ENCODE measurements at places on chromosomes 2 and 18.

DNA sequence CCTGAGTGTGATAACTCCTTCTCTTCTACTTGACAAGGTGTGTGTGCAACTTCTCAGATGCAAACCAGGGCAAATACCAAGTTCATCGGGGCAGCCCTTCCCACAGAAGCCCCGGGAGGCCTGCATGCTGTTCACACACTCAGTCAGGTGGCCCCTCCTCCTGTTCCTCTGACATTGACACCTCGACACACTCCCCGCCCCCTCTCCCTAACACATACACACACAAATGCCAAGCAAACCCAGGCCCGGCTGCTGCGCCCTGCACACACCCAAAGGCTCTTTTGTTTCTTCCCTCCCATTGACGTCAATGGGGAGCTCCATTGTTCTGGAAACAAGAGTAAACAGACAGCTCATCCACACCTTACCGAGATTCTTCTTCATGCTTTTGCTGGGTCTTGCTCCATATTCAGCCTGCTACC is 1.7 kb upstream of the PER2 start:
- DNase-seq: no peak

GRCh38 chr2:7755879-7756278 is 838.7 kb downstream of the RNF144A start:
- DNase-seq: no peak

DNA sequence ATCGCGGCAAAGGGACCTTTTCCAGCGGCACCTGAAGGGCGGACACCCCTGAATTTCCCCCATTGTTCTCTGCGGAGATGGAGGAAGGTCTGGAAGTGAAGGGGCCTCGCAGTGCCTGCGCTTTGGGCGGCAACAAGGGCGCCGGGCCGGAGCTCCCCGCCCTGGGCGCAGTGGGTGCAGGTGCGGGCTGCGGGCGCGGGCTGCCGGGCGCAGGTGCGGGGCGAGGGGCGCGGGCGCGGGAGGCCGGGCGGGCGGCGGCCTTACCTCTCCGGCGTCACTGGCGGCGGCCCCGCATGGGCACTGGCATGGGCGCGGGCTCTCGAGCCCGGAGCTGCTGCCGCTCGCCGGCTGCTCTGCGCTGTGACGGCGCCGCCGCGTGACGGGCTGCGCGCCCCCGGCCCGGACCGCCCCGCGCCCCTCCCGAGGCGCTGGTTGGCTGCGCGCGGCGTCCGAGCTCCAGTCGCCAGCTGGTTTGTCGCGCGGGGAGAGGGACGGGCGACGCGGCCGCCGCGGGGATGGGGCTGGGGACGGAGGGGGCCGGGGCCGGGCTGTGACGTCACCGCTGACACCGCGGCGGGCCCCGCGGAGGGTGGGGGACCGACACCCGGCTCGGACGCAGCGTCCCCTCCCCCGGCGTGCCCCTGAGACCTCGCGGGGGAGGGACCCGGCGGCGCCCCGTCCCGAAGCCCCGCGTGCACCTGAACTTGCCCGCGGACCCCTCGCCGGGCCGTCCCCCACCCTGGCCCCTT is at the start of gene KIF1A:
TSS of gene KIF1A (minus strand) at position 362 of the 749 bp plus-strand sequence. CDS start 22,467 bp downstream, outside the sequence.
- no peak for DNase-seq

DNA sequence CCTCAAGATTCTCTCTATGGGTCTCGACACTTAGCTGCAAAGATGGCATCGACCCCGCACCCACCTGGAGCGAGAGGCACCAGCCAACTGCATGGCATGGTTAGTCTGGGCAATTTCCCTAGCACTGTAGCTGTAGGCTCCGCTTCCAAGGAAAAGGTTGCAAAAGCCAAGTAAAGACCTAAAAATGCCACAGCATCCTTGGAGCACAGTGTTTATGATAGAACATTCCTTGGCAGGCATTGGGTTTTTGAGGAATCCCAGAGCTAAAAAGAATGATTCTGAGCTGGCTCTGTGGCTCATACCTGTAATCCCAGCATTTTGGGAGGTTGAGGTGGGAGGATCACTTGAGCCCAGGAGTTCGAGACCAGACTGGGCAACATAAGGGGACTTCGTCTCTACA is 22.9 kb downstream of the QPCT start:
- no peak for DNase-seq

- DNase-seq: peak; percentile 18
These were observed 131.0 kb downstream of the DPP4 start for GRCh38 chr2:161943011-161943410.

DNA sequence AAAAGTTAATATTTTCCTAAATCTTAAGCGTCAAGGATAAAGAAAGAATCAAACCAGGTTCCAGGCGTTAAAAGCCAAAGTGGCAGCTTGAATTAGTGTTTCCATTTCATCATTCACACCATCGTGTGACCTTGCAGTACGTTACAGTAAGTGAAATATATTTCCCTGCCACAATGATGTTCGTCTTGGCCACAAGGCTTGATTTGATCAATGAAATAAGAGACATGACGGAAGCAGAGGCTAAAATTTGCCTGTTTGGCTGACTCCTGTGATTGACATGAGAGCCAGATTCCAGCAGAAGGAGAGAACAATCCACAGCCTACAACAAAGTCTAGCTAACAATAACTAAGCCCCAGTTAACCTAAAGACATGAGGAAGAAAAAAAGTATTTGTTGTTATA is 62.0 kb downstream of the ASXL2 start:
- no peak for DNase-seq

GRCh38 chr18:58958628-58959027 is 94.0 kb downstream of the ZNF532 start:
- DNase-seq: no peak

DNA sequence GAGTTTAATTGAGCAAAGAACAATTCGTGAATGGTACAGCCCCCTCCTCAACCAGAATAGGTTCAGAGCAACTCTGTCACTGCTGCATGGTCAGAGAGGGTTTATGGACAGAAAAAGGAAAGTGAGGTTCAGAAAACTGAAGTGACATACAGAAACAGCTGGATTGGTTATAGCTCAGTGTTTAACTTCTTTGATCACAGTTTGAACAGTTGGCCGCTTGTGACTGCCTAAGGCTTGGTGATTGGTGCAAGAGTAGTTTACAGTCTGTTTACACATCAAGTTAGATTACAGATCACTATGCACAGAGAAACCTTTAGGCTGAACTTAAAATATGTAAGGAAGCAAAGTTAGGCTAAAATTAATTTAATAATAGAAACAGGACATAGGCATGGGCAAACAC is 459.2 kb downstream of the KCNJ3 start:
- no peak for DNase-seq

GRCh38 chr2:113282747-113283533 is 4.2 kb upstream of the PAX8 start:
- peak; percentile 13 for DNase-seq

GRCh38 chr2:239143858-239144712 is 256.7 kb downstream of the HDAC4 start:
- DNase-seq: peak; percentile 63

DNA sequence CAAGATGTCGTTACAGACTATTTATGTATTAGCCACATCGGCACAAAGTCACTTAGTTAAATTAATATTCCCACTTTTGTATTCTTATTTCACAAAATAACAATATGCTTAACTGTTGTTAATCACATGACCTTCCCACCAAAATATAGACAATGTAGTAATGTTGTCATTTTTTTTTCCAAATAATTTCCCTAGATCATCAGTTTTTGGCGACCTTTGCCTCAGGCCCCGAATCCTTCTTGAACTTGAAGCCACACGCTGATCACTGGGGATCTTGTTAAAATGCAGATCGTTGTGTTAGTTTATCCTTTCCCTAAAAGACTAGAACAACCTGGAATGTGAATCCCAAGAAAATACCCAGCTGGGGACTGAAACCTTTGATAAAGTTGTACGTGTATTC is 497.6 kb downstream of the SUCLG1 start:
- DNase-seq: no peak

DNA sequence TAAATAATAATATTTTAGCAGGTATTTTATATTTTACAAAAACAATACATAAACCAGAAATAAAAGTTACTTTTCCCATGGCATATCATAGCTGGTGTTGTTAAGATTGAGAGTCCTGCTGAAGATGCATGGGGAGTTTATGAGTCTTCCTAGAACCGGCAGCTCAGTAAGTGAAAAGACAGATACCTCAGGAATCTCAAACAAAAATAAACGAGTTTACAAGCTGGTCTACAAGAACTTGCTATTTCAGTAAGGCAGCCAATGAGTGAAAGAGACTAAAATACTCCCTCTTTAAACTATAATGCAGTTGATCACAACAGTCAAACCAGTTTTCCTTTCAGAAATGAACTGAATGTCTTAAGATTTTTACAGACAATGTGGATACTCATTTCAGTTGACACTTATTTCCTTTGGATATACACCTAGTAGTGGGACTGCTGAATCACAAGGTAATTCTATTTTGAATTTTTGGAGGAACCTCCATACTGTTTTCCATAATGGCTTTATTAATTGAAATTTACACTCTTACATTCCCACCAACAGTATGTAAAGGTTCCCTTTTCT is 8.9 kb downstream of the GAREM1 start:
- no peak for DNase-seq

- DNase-seq: no peak
These were observed 43.3 kb upstream of the LDLRAD4 start for GRCh38 chr18:13175266-13175665.

- no peak for DNase-seq
These were observed 43.6 kb downstream of the PKP4 start for GRCh38 chr2:158500333-158500732.

DNA sequence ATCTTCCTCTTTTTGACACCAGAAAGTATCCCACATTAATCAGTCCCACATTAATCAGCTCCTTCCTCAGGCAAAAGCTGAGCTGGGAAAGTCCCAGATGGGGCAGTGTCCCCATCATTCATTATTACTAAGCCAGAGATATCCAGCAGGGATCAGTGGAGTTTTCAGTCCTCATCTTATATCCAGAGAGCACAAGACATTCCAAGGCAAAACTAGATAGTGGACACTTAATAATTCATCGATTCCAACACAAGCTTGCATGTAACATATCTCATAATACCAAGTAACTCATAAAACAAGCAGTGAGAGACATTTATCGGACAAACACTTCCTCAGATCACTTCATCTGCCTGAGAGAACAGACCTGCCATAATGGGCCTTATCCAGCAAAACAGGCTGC is 53.1 kb downstream of the MCFD2 start:
- DNase-seq: no peak

DNA sequence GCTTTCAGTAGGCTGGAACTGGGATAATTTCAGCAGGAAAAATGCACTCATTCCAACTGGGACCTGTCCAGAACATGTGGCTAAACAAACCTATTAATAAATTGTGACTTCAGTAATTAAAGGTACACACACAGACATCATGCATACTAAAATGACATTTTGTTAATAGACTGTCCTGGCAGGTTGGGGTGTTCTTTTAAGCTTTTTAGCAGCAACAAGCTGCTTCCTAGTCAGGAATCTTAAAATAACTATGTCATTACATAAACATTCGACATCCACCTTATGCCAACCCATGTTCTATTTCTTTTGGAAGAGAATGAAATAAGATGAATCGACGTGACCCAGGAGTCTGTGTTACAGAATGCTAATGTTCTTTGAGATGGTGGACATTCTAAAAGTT is 435.7 kb downstream of the TXNL1 start:
- no peak for DNase-seq

- peak; percentile 1 for DNase-seq
These were observed 43.6 kb upstream of the ZNF804A start for GRCh38 chr2:184554736-184555135.

DNA sequence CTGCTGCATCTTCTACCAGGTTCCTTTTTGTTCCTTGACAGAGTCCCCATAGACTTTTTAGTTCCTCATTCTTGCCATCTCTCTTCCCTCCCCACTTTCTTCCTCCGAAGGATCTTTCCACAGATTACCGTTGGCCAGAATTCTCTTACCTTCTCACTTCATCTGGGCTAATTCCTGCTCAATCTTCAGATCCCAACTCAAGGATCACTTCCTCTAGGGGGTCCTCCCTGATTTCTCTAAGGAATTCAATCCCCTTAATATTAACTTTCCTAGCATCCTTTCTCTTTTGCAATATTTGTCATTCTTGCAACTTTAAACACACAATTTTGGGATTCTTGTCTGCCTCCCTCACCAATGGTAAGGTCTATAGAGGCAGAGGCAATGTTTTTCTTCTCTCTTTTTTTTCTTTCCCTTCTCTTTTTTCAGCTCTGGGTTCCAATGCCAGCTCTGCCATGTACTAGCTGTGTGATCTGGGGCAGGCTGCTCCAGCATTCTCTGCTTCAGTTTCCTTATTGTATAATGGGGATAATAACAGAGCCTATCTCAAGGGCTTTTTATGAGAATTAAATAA is 5.4 kb upstream of the KCNE4 start:
- peak; percentile 24 for DNase-seq

DNA sequence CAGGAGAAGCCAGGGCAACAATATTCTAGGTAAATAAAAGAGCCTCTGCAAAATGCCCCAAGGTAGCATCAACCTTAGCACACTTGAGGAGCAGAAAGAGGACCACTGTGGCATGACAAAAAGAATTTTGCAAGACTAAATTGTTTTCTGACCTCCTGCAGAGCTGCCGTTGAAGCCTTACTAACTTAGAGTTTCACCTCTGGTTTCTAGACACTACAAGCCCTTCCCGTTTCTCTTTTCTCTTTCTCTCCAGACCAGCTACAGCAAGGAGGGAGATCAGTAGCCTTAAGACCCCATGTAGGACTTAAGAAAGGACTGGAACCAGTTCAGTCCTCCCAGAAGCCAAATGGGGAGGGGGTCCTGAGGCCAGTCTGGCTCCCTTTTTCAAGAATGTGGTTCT is 73.3 kb upstream of the SP3 start:
- no peak for DNase-seq

- peak; percentile 67 for DNase-seq
These were observed 150.6 kb downstream of the RTN4 start for GRCh38 chr2:54899576-54900200.

- DNase-seq: peak; percentile 24
These were observed 57.8 kb downstream of the CYB5A start for GRCh38 chr18:74233933-74234325.

- no peak for DNase-seq
These were observed 70.6 kb downstream of the GDF7 start for GRCh38 chr2:20737505-20737904.
